ENCODE measurements at places on chromosomes 3 and 15.

DNA sequence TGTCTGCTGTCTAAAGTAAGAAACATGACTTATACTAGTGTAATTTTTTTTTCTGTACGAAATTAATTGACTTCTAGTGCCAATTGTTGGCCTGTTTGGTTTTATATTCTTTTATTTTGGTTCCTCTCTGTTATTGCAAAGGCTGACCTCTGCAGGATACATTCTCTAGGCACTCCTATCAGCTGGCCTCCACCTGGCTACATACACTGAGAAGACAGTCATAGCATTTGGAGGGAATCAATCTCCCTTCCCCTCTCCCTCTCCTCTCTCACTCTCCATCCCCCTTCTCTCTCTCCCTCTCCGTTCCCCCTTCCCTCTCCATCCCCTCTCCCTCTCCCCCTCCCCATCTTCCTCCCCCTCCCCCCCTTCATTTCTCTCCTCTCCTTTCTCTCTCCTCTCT lies 116.7 kb downstream of the MCTP2 start:
- no peak for DNase-seq

DNA sequence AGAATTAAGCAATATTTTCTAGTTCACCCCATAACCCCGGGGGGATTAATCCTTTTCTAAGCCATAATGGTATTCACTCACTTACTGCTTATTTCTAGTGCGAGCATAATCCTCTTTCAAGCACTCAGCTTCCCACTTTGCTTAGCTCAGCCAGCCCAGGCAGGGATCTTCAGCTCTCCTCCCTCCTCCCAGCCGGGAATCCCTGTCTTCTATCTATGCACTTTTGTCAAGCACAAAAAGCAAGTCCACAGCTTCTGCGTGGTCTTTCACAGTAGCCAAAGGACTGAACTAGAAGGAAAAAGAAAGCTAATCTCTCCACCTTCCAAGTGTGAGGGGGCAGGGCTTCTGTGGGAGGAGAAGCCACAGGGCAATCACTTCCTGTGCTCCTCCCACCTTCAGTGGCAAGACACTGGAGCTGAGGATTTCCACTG lies 62.8 kb downstream of the PEX5L start:
- DNase-seq: no peak

DNA sequence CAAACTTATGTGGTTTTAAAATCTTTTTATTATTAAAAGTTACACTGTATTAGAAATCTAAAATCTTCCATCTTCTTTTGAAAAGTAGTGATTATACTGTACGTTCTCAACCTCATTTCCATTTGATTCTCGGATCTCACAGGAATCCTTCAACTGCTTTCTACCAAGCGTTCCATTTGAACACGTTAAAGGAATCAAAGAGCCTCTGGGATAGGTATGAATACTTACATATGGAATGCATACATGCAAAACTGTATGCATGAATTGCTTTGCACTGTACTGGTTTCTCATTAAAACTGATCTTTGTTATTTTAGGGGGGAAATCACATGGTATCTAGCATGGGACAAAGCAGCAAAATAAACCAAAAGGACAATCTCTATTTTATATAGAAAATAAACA lies 14.8 kb downstream of the TSC22D2 start:
- DNase-seq: no peak

- DNase-seq: no peak
Measured at GRCh38 chr15:76345880-76346668, 9.5 kb downstream of the ISL2 start.

DNA sequence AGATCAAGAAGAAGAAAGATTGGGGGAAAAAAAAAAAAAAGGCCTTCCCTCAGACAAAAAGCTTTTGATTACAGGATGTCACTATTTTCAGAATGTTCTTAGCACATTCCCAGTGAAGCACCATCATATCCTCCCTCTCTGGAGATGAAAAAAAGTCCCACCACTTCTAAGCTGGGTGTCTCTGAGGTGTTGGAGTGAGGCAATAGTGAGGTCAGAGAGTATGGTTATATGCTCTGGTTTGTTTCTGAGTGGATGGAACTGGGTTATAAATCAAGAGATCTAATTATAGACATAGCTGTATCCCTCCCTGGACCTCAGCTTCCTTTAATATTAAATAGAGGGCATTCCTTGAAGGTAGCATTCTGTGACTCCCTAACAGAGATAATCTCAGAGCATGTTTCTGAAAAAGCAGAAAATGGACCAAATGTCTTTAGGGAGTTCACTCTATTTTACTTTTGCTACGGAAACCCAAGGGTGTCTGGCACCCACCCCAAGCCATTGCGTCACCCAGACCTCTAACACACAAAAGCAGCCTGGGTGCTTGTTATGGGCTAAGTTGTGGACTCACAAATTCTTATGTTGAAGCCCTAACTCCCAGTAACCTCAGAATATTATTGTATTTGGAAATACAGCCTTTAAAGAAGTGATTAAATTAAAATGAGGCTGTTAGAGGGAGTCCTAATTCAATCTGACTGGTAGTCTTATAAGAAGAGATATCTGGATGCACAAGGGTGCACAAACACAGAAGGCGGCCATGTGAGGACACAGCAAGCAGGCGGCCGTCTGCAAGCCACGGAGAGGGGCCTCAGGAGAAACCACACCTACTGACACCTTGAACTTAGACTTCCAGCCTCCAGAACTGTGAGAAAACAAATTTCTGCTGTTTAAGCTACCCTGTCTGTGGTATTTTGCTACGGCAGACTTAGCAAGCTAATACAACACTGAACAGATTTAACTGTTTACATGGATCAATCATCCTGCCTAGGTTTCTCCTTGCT lies 81.5 kb downstream of the MB21D2 start:
- DNase-seq: no peak

DNA sequence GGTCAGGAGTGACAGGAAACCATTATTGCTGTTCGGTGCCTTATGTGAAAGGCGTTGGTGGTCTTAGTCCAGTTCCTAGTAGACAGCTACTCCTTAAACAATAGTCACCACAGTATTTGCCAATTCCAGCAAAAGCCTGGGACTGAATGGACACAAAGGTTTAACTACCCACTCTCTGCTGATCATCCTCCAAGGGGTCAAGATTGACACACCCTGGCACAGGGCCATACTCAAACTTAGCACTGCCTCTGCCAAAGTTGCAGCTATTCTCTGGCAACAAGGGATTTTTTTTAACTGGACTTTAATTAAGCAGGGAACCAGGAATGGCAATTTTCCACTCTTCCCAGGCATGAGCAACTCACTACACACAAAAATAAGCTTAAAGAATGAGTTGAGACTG lies 193.9 kb downstream of the NLGN1 start:
- no peak for DNase-seq

DNA sequence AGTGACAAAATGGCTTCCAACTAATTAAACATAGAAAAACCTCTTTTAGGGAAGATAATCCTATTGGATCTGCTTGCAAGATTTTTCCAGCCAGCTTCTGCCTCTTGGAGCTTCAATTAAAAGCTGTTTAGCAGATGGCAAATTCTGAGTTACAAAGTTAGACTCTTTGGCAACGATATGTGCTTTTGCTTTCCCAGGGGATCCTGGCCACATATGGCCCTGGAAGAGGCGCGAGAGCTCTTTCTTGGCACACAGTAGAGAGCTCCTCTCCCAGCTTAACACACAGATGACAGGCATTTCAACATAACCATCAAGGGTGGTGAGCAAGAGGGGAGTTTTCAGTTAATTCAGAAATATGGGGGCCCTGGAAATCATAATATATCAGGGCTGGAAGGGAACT lies 41.6 kb upstream of the GALNT15 start:
- no peak for DNase-seq

DNA sequence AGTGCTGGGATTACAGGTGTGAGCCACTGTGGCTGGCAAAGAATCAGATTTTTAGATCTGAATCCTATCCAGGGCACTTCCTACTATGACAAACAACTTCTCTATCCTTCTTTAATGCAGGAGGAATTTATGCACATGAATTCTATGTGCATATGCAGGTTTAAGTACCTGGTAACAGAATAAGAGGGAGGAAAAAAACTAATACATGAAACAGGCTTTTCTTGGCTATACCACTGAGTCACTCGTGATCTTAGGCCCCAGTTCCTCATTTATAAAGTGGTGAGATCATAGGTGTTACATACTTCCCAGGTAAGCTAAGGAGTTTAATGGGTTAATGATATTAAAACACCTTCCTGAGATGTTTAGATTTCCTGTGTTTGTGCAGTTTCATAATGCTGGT lies 108.2 kb downstream of the TP63 start:
- no peak for DNase-seq

DNA sequence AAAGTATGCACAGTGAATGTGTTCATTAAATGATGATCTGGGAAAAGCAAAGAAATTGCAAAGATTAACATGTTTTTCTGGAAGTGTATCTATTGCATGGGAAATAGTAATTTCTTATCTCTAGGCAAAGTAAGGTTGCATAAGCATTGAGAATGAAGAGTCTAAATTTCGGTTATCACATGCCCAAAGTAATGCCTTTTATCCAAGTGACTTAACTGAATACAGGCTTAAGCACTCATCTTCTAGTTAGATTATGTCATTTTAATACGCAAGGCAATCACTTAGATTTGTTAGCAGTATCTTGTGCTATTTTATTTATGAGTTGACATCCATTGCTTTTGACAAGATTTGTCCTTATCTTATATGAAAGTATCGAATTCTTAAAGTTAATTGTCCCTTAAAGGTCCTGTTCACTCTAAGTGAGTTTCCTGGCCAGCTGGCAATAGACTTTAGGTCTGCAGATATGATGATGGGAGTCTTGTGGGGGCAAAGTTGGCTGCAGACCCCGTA lies 100.5 kb downstream of the NAALADL2 start:
- DNase-seq: no peak

DNA sequence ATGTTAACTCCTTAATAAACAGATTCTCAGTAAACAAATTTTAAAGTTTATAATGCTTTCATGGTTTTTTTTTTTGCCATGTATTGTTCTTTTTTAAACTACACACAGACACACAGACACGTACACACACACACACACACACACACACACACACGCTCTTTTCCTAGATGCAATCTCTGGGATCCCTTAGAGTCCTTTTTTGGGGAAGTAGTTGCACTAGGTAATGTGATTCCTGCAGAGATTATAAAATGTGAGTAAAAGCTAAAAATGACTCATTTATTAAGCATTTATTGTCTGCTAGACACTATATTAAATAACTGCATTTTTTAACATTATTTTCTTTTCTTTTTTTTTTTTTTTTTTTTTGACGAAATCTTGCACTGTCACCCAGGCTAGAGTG lies 19.9 kb downstream of the NDUFB5 start:
- DNase-seq: no peak

DNA sequence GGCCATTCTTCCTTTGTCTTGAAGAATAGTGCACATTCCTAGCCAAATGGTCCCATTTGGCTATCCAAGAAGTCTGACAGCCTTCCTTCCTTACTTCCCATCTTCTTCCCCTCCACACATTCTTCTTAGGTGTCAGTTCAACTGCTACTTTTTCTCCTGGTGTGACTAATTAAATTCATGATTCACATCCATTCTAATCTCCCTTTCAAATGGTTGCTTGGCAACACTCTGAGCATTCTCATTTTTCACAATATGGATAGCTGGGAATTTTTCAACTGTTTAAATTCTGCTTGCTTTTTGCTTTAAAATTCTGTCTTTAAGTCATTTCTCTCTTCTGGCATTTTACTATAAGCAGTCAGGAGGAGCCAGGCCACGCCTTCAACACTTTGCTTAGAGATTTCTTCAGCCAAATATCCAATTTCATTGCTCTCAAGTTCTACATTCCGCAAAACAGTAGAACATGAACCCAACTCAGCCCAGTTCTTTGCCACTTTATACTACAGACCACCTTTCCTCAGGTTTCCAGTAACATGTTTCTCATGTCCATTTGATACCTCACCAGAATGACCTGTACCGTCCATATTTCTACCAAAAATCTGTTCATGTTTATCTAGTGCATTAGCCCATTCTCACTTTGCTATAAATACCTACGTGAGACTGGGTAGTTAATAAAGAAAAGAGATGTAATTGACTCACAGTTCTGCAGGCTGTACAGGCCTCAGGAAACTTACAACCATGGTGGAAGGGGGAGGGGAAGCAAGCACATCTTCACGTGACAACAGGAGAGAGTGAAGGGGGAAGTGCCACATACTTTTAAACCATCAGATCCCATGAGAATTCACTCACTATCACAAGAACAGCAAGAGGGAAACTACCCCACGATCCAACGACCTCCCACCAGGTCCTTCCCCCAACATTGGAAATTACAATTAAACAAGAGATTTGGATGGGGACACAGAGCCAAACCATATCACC lies 31.9 kb upstream of the MCF2L2 start:
- no peak for DNase-seq

DNA sequence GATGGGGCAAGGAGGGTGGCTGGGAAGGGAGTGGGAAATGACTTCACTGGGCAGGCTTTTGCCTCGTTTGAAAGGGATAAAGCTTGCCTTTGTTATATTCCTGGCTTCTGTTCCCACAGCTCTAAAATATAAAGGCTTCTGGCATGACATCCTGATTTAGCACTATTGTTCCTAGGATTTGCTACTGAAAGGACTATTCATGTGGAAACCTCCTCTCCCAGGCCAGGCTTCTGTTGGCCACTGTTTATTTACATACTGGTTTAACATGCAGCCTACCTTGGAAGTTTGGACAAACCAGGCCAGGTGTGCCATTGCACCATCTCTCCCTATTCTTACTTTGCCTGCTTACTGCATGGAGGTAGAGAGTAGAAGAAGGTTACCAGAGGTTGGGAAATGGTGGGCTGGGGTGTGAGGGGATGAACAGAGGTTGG lies 2.4 kb upstream of the LMCD1 start:
- DNase-seq: peak; percentile 54

DNA sequence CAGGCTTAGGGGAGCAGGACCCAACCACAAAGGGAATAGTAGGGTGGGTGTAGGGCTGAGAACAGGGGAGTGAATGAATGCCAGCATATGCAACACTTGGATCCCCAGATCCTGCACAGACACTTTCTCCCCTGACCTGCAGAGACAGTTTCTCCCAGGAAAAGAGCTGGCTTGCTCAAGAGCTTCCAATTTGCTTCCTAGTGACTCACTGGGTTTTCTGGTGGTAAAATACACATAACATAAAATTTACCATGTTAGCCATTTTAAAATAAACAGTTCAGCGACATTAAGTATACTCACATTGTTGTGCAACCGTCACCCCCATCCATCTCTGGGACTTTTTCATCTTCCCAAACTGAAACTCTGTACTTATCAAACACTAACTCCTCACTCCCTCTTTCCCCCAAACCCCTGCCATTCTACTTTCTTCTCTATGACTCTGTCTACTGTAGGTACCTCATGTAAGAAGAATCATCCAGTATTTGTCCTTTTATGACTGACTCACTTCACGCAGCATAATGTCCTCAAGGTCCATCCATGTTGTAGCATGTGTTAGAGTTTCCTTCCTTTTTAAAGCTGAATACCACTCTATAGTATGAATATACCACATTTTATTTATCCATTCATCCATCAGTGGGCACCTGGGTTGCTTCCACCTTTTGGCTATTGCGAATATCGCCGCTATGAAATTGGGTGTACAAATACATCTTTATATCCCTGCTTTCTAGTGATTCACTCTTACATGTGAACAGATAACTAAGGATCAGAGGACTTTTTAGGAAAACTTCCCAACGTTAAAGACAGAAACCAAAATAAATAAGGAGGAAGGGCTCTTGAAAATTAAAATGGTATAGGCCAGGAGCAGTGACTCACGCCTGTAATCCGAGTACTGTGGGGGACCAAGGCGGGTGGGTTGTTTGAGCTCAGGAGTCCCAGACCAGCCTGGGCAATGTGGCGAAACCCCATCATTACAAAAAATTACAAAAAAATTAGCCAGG lies 95.6 kb upstream of the TJP1 start:
- no peak for DNase-seq

All from NCI-H774 (cell line).